Activated naive CD4-positive, alpha-beta T cell treated with anti-CD3 and anti-CD28 coated beads, Interleukin-2, amount 10 ng/mL, durations not matched to agents 7 days and 5 days (primary cell): ENCODE measurements at places on chromosomes 2 and 18.

GRCh38 chr2:220393711-220394110, 766.3 kb downstream of the SLC4A3 start:
- no peak for DNase-seq

- no peak for DNase-seq
These were observed 22.7 kb downstream of the TTC32 start for GRCh38 chr2:19879120-19879519.

GRCh38 chr2:120787111-120787821, 51.6 kb downstream of the GLI2 start:
- DNase-seq: no peak

DNA sequence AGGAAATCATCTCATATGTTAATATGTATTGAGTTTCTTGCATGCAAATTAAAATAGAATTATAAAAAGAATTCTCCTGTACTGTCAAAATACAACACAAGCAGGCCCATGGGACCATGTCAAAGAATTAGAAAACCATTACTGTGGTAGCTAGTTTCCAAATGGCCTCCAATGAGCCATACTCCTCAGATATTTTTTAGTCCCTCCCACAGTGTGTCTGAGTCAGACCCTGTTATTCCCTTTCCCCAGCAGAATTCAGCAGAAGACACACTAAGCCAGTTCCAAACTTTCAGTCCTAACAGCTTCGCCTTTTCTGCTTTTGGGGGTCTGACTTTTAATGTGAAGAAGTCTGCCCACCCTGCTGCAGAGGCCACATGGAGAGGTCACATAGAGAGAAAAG, 86.7 kb downstream of the FIGN start:
- no peak for DNase-seq

GRCh38 chr2:45258311-45258710, 249.1 kb upstream of the SIX2 start:
- DNase-seq: no peak
